ENCODE measurements at places on chromosomes 6 and 20. TPM values are rescaled to one million over a fixed set of nuclear protein-coding genes. Genes with fewer than 3 reads are reported as not detected.
A peak's percentile ranks its signal among the peaks of the same experiment; 100 is the strongest.

Gene E2F1
- 67.8 TPM for total RNA-seq

Gene TAF8
- 29.5 TPM for total RNA-seq

Gene QRSL1
- 13.0 TPM for total RNA-seq

Gene MYB
- total RNA-seq, result 7.4 TPM

Gene TP53TG5
- not detected for total RNA-seq

Gene RAD21L1
- total RNA-seq, result not detected

Gene RSPO3
- total RNA-seq, result 0.42 TPM

- no peak for DNase-seq
Observed at GRCh38 chr6:126696921-126697693, 357.2 kb downstream of the CENPW start.

DNA sequence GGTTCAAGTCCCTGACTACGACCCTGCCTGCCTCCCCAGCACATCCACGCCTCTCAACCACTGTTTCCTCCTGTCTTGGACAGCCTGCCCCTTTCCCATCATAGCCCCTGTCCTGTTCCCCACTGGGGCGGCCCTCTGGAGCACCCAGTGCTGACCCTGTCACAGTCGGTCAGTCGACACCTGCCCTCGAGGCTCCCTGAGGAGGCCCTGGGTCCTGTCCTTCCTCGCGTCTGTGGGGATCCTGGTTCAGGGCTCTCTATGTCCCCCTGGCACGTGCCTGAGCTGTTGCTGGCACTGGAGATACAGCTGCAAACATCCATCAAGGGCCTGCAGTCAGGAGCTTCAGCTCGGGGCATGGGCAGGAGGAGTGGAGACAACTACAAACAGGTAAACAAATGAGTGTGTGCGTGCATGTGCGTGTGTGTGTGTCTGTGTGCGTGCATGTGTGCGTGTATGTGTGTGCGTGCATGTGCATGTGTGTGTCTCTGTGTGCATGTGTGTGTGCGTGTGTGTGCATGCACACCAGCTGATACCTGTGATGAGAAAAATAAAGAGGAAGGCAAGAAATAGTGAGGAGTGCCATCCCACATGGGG, 132.8 kb downstream of the PHACTR3 start:
- no peak for DNase-seq

DNA sequence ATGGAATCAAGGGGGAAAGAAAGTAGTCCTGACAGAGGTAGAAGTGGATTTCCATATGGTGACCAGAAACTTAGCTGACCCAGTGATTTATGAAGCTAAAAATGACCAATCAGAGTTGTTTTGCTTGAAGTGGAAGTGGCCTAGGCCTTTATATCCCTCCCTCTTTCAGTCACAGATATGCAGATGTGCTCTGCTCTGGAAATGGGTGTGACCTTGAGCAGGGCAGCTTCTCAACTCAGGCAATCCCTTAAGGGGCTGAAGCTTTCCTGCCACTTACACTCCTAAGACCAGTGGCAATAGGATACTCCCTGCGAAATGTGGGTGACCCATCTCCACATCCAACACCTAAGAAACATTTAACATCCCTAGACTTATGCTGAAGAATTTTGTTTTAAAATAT, 256.6 kb downstream of the EYS start:
- DNase-seq, result no peak

DNA sequence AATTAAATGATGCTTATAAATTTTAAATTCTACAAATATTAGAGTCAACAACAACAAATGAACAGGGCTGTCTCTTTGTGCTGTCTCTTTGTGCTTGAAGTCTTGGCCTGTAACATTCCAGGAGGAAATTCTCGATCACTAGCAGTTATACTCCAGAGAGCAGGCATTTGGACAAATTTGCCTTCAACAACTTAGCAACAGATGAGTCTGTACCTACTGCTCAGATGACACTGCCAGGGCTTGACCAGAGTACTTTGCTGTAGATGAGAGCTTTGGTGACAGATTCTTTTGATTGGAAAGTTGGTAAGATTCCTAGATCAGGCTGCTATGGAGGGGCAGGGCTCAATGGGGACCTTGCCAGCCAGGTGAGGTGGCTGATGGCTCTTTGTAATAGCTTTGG, 217.2 kb downstream of the GRM1 start:
- DNase-seq, result no peak

DNA sequence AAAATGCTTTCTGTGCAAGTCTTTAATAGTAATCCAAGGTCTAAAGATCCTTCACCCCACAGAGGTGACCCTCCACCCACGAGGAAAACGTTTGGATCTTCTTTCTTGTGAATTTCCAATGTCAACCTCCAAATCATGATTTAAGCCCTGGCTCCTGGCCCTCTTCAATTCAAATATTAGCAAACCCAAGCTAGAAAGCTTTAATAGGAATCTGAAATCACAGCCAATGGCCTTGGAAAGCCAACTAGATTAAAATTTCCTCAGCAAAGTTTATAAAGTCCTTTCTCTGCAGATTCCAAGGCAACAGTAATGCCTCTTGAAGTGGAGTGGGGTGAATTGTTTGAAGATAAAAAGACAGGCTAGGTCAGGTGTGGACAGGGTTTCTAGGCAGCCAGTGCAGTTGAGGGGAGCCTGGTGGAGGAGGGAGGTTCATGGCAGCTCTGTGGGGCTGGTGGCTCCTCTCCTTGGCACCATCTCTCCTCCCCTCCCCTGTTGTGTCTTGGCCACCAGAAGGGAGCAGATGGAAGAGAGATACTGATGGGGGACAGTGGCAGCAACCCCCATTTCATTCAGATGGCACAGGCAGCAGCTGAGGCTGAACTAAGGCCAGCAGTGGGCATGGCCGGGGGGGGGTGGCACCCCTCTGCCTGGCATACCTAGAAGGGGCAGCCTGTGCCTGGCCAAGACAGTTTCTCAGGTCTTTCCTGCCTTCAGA, 12.0 kb upstream of the UQCC2 start:
- DNase-seq, result no peak

DNA sequence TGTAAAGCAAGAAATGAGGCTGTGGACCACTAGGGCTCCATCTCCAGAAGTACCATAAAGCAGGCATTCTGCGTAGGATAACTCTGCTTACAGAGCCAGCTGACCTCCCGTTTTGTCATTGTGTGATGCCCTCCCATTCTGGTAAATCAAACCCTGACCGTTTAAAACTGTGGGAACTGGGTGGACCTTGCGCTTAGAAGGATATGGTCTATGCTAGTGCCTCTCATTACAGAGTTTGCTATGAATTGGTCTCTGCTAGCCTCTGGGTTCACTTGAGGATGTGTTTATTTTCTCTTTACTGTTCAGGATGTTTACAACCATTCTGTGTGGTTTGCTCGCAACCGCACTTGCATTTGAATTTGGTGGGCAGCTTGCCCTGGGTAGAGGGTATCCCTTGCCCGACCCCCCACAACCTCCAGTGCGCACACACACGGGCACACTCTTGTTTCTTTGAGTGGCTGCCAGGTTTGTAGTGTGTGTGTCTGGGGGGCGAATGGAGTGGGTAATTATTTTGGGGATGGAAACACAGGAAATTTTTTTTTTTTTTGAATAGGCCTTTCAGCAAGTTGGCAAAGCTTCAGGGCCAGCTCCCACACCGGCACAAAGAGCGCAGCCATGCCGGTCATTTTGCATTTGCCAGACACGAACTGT, 198.3 kb downstream of the JARID2 start:
- no peak for DNase-seq

DNA sequence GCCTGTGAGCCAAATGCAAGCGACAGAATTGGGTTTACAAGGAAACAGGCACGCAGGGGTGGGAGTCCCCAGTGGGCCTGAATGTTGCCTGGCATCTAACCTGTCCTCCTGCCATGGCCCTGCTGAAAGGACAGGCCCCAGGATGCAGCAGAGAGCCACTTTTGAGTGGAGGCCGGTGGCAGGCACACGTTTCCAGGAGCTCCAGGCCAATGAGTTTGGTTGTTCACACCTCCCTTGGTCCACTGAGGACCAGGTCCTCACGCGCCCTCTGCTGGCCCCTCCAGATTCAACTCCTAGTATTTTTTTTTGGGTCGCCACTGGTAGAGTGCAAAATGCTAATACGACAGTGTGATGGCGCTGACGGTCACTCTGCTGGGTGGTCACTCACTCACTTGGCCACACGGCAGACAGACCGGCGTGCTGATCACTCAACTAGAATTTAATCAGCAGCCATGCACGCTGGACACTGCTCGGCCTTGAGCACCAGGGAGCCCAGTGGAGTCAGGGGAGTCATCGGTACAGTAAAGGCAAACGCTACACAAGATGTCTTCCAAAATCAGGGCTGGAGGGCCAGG, 81.7 kb upstream of the NFATC2 start:
- peak; percentile 73 for DNase-seq

GRCh38 chr6:1384549-1385128, 4.7 kb upstream of the FOXF2 start:
- no peak for DNase-seq

DNA sequence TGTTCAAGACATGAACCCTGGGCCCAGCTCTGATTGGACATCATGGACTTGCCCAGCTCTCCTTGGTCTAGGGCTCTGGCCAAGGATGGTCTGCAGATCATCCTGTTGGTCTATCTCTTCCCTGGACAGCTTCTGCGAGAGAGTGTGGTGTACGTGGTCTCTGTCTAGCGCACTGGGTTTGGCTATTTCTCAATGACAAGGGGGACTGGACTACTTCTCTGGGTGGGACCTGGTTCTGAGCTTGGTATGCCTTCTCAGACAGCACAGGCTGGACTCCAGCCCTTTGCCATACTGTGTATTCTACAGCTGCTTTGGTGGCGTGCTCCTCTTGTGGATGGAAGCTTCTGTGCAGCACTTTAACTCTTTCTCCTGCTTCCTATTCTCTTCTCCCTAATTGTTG, 8.5 kb upstream of the RAET1E start:
- DNase-seq, result no peak

- DNase-seq, result peak; percentile 93
Observed at GRCh38 chr6:1208876-1209275, 103.0 kb upstream of the FOXQ1 start.

DNA sequence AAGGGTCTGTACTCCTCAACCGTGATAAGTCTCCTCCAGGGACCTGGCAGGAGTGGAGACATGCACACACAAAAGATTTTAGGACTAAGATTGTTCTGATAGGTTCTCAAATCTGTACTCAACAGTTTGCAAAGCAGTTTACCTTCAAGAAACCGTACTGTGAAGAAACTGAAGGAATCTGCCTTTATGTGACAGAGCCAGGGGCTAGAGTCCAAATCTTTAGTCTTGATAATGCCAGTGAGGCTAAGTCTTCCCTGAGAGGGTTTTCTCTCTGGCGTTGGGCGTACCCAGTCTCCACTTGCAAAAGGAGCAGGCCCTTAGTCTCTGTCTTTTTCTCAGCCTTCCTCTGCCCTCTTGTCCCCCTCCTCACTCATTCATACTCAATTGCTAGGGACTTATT, 47.5 kb downstream of the RALY start:
- DNase-seq, result no peak

GRCh38 chr6:137002505-137002904, 42.3 kb downstream of the IL20RA start:
- no peak for DNase-seq
